ENCODE measurements at places on chromosomes 16 and 17.

DNA sequence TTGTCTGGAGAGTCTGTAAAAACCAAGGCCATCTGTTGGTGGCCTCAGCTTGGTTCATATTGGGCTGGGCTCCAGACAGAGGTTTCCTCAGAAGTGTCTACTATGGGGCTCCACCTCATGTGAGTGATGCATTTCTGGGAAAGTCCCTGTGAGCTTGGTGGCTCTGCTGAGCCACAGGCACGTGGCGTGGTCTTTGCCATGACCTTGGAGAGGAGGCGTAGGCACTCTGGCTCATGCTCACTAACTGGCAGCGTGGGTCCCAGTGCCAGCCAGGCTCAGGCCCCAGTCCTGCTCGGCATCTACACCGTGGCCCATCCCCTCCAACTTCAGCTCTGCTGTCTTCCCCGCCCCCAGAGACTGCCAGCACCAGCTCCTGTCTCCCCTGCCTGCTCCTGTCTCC is 10.7 kb upstream of the SMTNL2 start:
- no peak for DNase-seq

- no peak for DNase-seq
Measured at GRCh38 chr16:5056352-5056751, 9.4 kb downstream of the C16orf89 start.

- no peak for DNase-seq
Measured at GRCh38 chr17:73533127-73533526, 111.1 kb downstream of the SDK2 start.

DNA sequence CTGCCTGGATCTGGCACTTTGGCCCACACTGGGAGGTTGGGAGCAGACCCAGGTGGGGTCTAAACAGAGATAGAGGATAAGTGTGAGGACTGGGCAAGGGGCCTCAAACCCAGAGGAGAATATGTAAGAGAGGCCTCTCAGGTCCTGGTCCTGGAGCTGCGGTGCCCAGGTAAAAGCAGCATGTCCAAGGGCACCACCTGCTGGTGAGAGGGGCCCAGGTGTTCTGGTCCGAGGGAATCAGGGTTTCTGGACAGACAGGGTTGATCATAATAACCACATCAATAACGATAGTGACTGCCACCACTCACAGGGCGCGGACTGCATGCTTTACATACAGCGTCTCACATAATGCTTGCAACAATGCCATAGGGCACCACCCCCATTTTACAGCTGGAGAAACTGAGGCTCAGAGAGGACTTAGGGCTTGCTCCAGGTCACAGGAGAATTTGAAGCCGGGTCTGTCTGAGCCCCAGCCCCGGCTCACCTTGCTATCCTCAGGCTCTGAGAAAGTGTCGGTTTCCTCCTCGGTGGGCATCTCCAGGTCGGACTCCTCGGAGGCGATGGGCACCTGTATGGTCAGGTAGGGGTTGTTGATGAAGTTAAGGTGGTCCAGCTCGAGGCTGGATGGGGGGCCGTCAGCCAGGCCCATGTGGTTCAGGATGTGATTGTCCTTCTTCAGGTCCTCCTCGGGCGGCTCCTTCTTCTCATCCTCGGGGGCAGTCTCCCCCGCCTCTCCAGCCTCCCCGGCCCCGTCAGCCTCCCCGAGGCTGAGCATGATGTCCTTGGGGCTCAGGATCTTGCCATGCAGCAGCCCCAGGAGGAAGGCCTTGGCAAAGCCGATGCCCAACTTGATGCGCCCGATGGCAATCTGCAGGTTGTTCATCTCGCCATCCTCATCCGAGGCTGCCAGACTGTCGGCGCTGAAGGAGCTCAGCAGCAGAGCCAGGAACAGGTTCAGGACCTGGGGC is 19.1 kb upstream of the CD79B start:
- no peak for DNase-seq

- DNase-seq = no peak
Measured at GRCh38 chr17:44557651-44558285, 484 bp downstream of the FZD2 start.

- no peak for DNase-seq
Measured at GRCh38 chr17:82816358-82816757, 23.5 kb downstream of the ZNF750 start.

- no peak for DNase-seq
Measured at GRCh38 chr16:54957403-54958166, 26.9 kb downstream of the IRX5 start.

- no peak for DNase-seq
Measured at GRCh38 chr17:16814439-16814838, 124.4 kb downstream of the CCDC144A start.

GRCh38 chr16:11058832-11059231 is 114.5 kb downstream of the CLEC16A start:
- no peak for DNase-seq

DNA sequence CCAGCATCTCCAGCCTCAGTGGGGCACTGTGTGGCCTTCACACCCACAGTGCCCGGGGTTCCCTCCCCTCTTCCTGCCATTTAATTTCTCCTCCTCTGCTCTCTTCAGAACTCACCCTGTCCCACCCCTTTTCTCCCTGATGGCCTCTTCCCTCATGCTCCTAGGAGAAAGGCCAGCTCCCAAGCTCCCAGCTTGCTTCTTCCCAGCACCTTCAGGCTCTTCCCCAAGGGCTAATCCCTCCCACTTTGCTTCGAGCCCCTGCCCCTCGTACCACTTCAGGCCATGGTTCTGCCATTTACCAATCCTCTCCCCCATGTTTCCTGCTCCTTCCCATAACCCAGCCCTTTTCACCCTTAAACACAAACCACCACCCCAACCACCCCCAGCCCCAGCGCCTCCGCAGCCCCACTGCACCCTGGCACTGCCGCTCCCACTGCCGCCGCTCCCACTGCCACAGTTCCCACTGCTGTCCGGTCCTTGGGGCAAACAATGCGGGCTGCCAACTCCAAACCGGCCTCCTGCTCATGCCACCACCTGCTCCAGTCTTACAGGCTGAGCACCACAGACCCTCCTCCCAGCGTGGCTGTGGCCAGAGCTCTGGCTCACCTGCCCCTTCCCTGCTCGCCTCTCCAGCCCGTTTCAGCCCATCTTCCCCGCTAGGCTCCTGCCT is 28.6 kb downstream of the ADAM11 start:
- DNase-seq = no peak

DNA sequence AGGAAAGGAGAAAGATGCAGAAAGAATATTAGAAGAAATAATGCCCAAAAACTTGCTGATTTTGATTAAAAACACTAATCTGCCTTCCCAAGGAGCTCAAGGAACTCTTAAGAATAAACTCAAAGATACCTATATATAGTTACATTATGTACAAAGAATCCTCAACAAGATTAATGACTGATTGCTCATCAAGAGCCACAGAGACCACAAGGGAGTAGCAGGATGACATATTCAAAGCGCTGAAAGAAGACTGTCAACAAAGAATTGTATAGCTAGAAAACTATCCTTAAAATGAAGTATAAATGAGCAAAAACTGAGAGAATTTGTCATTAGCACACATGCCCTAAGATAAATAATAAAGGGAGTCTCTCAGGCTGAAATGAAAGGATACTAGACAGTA is 6.2 kb downstream of the LPCAT2 start:
- DNase-seq = no peak

DNA sequence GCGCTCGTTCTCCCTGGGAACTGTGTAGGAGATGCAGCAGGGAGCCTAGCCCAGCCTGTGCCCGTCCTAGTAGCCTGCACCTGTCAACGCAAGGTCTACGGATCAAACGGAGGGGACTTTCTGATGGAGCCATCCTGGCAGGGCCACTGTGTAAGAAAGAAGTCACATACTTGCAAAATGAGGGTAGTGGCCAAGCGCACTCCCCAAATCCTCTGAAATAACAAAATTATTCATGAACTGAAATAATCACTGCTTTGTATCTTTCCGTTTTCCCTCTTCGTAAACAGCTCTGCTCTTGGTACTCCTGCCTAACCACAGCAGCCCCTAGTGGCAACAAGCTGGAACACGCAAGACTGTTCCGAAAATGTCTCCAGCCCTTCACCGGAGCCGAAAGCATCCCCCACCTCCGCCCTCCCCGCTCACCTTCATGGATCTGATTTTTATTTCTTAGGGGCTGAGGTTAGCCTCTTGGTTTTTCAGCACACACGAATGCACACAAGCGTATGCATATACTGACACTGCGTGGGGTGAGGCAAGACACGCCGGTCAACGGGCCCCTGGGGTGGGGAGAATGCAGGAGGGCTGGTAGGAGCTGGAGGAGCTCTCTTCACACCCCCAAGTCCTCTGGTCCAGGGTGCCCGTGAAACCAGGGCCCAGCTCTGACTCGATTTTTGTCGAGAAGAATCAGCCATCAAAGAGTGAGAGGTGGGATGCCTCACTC is 100.8 kb downstream of the ABCC12 start:
- peak; percentile 36 for DNase-seq

DNA sequence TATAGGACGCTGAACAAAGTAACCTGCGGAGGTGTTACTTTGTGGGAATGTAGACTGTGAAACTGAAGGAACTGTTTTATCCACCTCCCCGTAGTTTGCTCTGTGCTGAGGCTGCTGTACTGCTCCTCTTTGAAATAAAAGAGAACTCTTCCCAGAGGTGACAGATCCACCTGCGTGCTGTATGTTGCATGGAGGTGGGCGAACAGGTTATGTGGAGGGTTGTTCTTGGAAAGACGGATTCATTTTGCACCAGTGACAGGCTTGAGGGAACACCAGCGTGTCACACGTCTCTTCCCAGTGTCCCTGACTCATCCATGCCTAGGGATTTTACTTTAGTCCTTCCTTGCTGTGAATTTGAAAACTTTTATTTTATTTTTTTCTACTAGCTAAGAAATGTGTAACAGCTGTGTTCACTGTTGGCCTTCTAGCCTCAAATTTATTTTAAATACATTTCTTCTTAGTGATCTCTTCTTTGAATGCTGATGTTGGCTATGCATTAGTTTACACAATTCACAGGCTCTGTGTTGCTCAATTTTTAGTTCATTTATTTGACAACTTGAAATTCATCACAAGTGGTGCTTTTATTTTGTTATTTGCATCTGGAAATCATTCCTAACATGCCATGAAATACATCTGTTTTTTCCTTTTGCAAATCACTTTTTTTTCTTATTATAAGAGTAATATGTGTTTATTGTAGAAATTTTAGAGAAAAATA is 512.4 kb downstream of the CDH13 start:
- no peak for DNase-seq

DNA sequence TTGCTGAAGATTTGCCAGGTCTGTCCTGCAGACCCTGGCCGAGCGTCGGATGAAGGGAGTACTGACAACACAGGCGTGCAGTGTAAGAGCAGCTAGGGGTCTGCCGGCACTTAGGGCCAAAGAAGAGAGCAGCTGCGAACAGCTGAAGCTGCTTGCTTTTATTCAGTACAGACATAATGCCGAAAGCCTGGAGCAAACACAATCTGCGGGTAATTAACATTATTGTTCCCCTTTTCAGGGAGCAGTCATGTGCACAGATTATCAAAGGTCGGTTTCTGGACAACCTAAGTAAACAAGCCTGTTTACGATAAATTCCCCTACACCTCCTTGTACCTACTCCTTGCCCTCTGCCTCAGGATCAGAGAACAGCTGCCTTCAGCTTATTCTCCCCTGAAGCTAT is 12.0 kb upstream of the KRT23 start:
- DNase-seq = peak; percentile 16

DNA sequence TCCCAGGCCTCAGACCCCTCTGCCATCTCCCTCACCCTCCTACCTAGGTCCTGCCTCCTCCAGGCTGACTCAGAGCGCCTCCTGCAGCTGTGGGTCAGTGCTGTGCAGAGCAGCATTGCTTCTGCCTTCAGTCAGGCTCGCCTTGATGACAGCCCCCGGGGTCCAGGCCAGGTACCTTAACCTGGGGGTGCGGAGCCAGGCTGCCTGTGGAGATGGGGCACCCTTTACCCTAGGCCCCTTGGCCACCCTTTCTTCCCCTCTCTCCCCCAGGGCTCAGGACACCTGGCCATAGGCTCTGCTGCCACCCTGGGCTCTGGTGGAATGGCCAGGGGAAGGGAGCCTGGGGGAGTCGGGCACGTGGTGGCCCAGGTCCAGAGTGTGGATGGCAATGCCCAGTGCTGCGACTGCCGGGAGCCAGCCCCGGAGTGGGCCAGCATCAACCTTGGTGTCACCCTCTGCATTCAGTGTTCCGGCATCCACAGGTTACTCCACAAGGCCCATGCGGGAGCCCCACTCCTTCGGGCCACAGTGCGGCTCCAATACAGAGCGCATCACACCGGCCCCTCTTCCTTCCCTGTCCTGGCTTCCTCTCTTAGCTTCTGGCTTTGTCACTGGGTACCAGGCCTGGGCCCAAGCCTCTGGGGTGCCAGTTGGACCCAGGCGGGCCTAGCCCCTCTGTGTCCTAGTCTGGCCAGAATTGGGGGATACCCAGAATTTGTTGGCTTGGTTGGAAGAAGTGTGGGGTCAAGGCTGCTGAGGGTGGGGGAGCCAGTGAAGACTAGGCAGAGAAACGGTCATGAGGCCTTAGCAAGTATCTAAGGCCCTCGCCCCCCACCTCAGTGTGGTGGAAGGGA is 5.0 kb upstream of the KCTD11 start:
- no peak for DNase-seq

DNA sequence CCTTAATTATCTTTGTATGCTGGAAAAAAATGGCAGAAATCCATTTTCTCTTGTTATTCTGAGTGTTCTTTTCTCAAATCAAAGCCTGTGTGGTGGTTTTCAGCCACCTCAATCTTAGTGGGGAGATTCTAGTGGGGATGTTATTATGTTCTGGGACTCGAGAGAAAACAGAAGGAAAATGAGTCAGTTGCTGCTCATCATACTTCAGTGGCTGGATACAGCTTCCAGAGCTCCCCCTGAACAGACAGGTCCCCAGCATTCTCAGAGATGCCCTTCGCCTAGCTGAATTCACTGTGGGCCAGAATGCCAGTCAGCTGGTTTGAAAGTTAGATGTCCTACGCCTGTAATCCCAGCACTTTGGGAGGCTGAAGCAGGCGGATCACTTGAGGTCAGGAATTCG is 8.5 kb downstream of the ST6GALNAC1 start:
- no peak for DNase-seq

DNA sequence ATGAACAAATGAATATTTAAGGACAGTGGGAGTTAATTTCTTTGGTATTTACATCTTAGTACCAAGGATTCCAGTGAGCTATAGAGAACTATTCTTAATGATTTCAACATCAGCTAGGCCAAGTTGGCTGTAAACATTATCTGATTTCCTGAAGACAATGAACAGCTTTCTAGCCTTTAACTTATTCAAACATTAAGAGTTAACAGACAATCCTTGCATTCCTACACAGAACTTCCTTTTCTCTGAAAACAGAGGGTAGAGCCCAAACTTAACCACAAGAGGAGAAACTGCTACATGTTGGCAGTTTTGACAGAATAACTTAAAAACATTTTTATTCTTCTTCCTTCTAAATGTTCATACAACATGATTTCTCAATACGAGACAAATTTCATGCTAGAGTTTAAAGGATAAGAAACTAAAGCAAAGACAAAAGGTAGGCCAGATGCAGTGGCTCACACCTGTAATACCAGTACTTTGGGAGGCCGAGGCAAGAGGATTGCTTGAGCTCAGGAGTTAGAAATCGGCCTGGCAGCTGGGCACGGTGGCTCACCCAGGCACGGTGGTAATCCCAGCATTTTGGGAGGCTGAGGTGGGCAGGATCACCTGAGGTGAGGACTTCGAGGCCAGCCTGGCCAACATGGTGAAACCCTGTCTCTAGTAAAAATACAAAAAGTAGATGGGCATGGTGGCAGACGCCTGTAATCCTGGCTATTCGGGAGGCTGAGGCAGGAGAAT is 4.4 kb downstream of the CRLF3 start:
- DNase-seq = no peak

- no peak for DNase-seq
Measured at GRCh38 chr17:8580952-8581658, 49.4 kb downstream of the MYH10 start.
